ENCODE measurements at places on chromosomes 6 and 20.

DNA sequence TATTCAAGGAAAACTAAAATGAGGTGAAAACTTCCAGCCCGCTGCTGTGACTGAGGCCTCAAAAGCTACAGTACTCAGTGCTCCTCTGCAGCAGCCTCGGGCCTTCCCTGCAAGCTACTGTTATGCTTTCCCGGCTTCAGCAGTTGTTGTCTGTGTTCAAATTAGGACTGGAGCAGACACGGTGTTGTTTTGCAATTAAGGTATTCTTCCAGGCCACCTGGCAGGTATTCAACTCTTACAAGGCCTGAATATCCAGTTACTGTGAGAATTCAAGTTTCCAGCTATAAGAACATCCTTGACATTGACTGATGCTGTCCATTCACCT is 10.7 kb downstream of the TXNDC5 start:
- DNase-seq, result no peak

- no peak for DNase-seq
Measured at GRCh38 chr6:90425161-90425641, 128.6 kb upstream of the BACH2 start.

DNA sequence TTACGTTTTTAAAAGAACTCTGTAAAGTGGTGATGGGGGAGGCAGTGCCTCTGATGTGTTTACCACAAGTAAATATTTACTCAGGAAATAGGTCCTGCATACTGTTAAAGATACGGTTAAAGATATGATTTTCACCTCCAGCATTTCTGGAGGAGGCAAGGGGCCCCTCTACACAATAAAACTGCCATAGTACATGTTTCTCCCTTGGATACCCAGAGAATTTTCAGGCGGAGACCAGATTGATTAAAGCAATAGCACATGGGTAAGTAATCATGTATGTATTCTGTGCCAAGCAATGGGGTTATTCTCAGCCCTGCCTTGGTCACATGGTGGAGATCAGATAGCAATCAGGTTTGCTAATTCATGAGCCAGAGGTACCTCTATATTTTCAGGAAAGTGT is 9.6 kb downstream of the RIPOR2 start:
- DNase-seq, result no peak

GRCh38 chr20:25061103-25061799 is 3.3 kb upstream of the ACSS1 start:
- no peak for DNase-seq

DNA sequence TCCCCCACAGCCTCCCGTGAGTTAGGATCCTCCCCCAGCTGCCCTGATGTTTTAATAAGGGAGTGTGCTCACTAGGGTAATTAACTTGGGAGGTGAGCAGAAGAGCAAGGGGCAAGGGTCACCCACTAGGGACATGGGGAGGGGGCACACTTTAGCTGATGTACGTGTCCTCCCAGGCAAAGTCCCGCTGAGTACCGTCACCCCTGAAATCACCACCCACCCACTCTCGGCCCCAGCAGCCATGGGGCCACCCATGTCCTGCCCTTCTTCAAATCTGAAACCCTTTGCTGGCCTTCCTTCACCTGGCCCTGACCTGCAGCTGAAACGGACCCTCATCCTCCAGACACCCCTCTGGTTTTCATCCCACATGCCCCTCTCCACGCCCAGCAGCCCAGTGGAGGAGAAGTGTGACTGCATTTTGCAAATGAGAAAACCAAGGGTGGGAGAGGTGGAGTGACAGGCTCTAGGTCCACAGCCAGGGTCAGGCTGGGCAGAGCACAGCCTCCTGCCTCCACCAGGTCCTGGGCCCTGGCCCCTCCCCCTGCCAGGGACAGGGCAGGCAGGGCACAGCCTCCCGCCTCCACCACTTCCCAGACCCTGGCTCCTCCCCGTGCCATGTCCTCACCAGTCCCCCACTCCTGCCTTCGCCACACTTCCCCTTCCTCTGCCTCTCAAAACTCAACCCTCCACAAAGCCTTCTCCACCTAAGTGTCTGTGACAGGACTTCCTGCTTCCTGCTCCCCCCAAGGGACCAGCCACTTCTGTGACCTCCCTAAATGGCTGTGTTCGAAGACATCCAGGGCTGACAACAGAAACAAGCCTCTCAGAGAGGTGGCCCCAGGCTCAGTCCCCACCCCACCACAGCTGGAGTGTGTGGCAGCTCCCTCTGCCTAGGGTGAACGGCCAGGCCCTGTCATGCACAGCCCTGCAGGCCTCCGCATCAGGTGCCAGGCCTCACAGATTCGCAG is 15.1 kb downstream of the ACSS1 start:
- peak; percentile 42 for DNase-seq

DNA sequence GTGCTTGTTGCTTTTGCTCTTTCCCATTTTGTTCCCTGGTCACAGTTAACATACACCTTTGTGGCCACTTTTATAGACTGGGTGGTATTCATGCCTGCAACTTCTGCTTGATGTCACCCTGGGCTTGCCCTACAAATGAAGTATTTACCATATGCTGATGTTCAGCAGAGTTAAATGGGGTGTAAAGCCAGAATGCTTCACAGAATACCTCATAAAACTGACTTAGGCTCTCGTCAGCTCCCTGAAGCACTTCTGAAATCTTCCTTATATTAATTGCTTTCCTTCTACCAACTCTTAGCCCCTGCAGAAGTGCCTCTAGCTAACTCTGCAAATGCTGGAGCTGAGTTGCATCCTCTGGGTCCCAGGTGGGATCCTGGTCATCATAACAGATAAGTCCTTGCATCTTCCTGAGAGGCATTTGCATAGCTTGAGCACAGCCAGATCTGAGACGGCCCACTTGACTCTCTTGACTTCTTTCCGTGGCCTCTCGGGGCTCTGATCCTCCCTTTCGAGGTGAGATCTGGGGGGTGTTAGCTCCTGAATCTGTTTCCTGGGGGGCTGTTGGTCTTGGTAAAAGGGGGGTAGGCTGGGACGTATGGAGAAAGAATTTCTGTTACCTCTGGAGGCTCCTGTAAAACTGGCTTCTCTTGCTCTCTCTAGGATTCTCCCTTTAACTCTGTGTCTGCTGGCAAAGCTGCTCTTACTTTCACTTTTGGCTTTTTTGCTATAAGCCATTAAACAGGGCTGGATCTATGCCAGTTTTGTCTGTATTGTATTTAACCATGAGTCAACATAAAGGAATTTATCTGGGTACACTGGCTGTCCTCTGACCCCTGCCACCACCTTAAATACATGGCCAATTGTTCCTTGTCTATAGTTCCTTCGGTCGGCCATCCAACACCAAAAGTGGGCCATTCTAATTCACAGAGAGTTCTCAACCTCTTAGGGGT is 223.0 kb upstream of the SYNCRIP start:
- DNase-seq, result peak; percentile 27

GRCh38 chr6:101259505-101259904 is 134.0 kb upstream of the GRIK2 start:
- no peak for DNase-seq

GRCh38 chr20:43988867-43989266 is 74.2 kb downstream of the TOX2 start:
- DNase-seq, result no peak

- DNase-seq, result no peak
Measured at GRCh38 chr6:108159981-108160380, 5.8 kb upstream of the NR2E1 start.
